ENCODE measurements at places on chromosomes 7 and 10. TPM values are rescaled to one million over a fixed set of nuclear protein-coding genes. Genes with fewer than 3 reads are reported as not detected.

Gene CRPPA
- 2.0 TPM for total RNA-seq

Gene TFEC
- 2.0 TPM for total RNA-seq

Gene PNLIP
- total RNA-seq, result not detected

Gene ADAM22
- 2.0 TPM for total RNA-seq

Gene UCMA
- total RNA-seq, result not detected

Gene HOXA7
- total RNA-seq, result 2.9 TPM

Gene PTPN12
- 56.3 TPM for total RNA-seq

Gene UBTD1
- 63.4 TPM for total RNA-seq

Gene CPVL
- total RNA-seq, result 0.93 TPM

Measured in dermis blood vessel endothelial cell (primary cell).